Spinal cord (tissue), 10 donors: ENCODE measurements at places on chromosomes 1 and 21.

- DNase-seq, result no peak
Observed at GRCh38 chr1:66930823-66931174, 6.0 kb downstream of the MIER1 start.

GRCh38 chr1:36520771-36521420, 38.2 kb upstream of the CSF3R start:
- no peak for DNase-seq

- peak; percentile 43 for DNase-seq
Observed at GRCh38 chr1:10001016-10001665, 4.1 kb downstream of the RBP7 start.

- no peak for DNase-seq
Observed at GRCh38 chr1:10598389-10598702, 123.6 kb downstream of the PEX14 start.

- DNase-seq, result no peak
Observed at GRCh38 chr1:230698130-230698529, 15.8 kb downstream of the AGT start.

GRCh38 chr21:46594276-46594675, 10.6 kb downstream of the S100B start:
- DNase-seq, result no peak

DNA sequence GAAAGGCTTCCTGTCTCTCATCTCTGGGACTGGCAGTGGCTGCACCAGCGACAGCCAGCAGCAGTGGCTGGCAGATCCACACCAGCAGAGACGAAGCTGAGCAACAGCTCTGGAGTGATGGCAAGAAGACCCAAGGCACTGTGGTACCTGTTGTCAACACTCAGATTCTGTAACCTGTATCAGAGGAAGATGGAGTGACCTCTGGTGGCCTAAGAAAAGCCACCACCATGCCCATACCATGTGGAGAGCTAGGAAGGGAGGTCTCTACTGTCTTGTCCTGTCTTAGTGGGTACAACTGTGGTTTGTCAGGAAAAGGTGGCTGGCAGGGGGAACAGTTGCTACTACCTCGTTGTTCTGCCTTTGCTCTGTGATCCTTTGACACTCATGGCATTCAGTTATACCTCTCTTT, 22.5 kb upstream of the RHBDL2 start:
- DNase-seq, result no peak

DNA sequence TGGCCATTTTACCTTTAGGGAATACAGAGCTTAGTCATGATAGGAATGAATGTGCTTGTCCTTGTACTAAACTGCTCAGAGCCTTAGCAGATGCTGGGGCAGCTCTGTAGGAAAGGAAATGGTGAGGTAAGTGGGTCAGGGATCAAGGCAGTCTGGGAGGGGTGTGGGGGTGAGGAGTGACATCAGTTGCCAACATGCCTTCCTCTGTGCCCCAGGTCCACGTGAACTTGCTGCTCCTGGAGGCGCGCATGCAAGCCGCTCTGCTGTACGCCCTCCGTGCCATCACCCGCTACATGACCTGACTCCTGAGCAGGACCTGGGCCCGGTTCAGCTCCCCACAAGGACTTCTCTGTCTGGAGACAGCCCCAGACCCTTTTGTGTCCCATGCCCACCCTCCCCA, 21.2 kb downstream of the SESN2 start:
- no peak for DNase-seq
